ENCODE measurements at places on chromosomes 5 and 9.

DNA sequence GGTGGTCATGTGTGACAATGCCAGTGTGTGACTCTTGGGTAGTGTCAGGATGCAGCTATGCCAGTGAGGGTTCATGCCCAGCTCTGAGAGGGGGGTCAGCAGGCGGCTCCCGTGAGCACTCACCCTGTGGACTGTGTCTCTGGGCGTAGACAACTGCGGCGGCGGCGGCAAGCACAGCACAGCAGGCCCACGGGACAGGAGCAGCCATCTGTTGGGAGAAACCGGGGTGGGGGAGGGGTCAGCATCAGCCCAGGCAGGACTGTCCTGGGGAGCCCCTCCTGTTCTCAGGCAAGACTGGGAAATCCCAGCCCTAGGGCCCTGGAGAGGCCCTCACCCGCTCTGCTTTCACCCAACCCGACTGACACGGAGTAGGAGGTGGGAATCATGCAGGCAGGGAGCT lies 20.8 kb downstream of the CNTFR start:
- no peak for DNase-seq

GRCh38 chr5:1009359-1010180 lies 968 bp downstream of the NKD2 start:
- no peak for DNase-seq

- DNase-seq: peak; percentile 82
Measured at GRCh38 chr9:61667559-61668121, 477.8 kb downstream of the SPATA31A7 start.

GRCh38 chr5:74632947-74633356 lies 7.6 kb downstream of the ENC1 start:
- DNase-seq: no peak

GRCh38 chr5:514673-515072 lies 9.6 kb downstream of the SLC9A3 start:
- DNase-seq: no peak

GRCh38 chr9:101449071-101449721 lies 13.6 kb upstream of the ALDOB start:
- no peak for DNase-seq

- DNase-seq: no peak
Measured at GRCh38 chr5:151568036-151568435, 23.1 kb downstream of the FAT2 start.

DNA sequence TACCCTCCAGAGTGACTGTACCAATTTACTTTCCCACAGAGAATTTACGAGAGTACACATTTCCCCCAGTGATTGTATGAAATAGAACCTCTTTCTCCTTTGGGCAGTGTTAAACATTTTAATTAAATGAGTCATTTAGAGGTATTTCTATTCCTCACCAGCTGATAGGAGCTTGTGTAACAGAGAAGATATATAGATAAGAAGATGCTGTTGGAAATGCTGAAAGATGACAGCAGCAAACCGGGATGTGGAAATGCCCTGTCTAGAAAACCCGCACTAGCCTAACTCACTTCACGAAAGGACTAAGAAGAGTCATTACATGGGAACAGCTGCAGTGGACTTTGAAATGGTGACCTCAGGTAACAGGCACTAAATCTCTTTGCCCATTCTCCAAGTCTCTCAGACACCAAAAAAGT lies 68.3 kb downstream of the LPAR1 start:
- no peak for DNase-seq

- no peak for DNase-seq
Measured at GRCh38 chr9:37953775-37954437, 50.0 kb upstream of the SLC25A51 start.

DNA sequence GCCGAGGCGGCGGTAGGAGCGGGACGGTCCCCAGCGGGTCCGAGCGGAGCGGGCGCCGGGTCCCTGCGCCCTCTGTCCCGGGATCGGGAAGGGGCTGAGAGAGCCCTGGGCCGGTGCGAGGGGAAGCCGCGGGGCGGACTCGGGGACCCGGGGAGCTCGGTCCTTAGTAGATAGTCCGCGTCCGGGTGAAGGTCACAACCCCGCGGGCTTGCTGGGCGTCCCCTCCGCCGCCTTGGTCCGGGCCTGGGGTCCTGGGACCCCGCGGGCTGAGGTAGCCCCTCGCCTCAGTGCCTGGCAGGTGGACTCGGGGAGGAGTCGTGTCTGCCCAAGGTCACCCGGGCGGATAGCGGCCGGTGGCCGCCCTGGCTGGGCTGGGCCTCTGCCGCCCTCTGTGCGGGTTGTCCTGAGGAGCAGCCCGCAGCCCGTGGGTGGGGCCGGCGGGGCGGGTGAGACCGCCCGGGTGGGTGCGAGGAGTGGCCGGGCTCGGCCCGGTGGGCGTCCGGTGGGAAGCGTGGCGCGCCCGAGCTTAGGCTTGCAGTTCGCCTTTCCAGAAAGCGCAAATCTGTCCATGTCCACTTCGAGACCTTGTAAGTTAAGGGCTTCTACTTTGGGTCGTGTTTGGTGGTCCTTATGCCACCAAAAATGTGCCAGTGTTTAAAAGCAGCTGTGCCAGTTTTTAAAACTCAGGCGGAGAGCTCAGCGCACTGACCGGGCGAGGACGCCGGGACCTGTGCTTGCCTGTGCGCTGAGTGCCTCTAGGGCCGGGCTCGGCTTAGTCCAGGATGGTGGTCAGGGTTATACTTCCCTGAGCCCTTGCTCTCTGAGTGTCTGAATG lies 554 bp downstream of the SDHA start:
- no peak for DNase-seq

DNA sequence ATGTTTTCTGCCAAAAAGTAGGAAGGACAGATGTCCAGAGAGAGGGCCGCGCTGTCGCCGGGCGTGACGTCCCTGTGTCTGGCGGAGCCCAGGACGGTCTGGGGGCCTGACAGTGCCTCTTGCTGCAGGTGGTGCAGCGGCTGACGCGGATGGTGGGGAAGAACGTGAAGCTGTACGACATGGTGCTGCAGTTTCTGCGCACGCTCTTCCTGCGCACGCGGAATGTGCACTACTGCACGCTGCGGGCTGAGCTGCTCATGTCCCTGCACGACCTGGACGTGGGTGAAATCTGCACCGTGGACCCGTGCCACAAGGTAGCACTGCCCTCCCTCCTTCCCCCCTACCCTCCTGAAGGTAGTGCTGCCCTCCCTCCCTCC lies 7.8 kb downstream of the NELFB start:
- DNase-seq: no peak

DNA sequence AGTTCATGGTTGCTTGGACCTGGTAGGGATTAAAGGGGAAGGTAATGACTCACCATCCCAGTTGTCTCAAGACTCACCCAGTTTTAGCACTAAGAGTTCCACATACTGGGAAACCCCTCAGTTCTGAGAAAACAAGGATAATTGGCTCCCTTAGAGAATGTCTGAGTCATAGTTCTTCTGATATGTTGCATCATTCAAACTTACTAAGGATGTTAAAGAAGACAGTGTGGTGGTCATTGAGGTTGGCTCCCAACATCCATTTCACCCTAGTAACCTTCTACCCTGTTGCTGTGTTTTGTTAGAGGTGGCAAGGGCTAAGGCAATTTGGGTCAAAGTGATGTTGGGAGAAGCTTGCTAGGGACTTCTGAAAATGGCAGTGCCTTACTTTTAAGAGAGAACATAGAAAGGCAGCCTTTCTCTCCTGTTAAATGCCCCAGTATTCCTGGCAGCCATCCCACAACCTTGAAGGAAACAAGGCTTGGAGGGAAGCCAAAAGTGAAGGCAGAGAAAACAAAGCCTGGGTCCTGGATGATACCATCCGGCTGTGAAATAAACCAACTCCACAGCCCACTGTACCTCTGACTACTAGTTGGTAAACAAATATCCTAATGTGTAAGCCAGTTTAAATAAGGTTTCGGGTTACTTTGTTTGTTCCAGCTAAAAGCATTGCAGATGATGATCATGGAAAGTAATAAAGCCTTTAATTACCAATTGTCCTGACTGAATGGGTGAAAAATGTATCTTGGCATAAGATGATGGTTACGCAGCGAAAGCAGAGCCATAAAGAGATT lies 80.4 kb upstream of the ADAMTSL1 start:
- DNase-seq: no peak

Data from vagina (tissue), 2 donors.